A549 treated with AZD2906 at 1 μM for 4 hours (cell line): ENCODE measurements at places on chromosomes 12 and 14. TPM values are rescaled to one million over a fixed set of nuclear protein-coding genes. Genes with fewer than 3 reads are reported as not detected.

The GYS2 gene
- 0.09 TPM in 1 of 5 replicates, not detected in the others for total RNA-seq

The CD27 gene
- not detected in 5 replicates for total RNA-seq

The FGF6 gene
- not detected in 5 replicates for total RNA-seq

The PLCZ1 gene
- total RNA-seq: not detected in 5 replicates

The E2F7 gene
- total RNA-seq: 6.3 to 8.6 TPM (median 7.2 TPM) in 5 replicates

The ARL6IP4 gene
- 204 to 252 TPM (median 235 TPM) in 5 replicates for total RNA-seq

The DAD1 gene
- total RNA-seq: 341 to 368 TPM (median 352 TPM) in 5 replicates

The DCAF11 gene
- 20.3 to 26.4 TPM (median 20.7 TPM) in 5 replicates for total RNA-seq

The KRT75 gene
- 0.09 to 0.17 TPM (median 0.11 TPM) in 4 of 5 replicates, not detected in the other for total RNA-seq

The BDKRB2 gene
- 0.82 to 1.0 TPM (median 0.88 TPM) in 5 replicates for total RNA-seq

The MYF5 gene
- total RNA-seq: not detected in 5 replicates

The LRRIQ1 gene
- 0.49 to 0.79 TPM (median 0.55 TPM) in 5 replicates for total RNA-seq

The SDR9C7 gene
- 0.03 to 0.08 TPM (median 0.05 TPM) in 4 of 5 replicates, not detected in the other for total RNA-seq

The KRT6C gene
- total RNA-seq: not detected in 5 replicates

The MYO1H gene
- total RNA-seq: not detected in 5 replicates

The ETNK1 gene
- total RNA-seq: 29.4 to 34.1 TPM (median 32.7 TPM) in 5 replicates

The CCDC63 gene
- 0.05 to 0.09 TPM (median 0.06 TPM) in 3 of 5 replicates, not detected in the others for total RNA-seq

The MYF6 gene
- total RNA-seq: not detected in 5 replicates

The AQP6 gene
- total RNA-seq: not detected in 5 replicates

The OLR1 gene
- 0.71 to 1.4 TPM (median 1.3 TPM) in 5 replicates for total RNA-seq

The CNTN1 gene
- total RNA-seq: 36.2 to 57.2 TPM (median 51.1 TPM) in 5 replicates

The LACRT gene
- total RNA-seq: not detected in 5 replicates

The STON2 gene
- total RNA-seq: 1.5 to 2.2 TPM (median 1.7 TPM) in 5 replicates

The AKAP5 gene
- 0.22 to 0.37 TPM (median 0.31 TPM) in 5 replicates for total RNA-seq

The TAS2R8 gene
- not detected in 5 replicates for total RNA-seq

The GPR65 gene
- not detected in 5 replicates for total RNA-seq

The CAPRIN2 gene
- 21.5 to 34.4 TPM (median 27.9 TPM) in 5 replicates for total RNA-seq

The MGP gene
- 0.06 to 0.09 TPM (median 0.08 TPM) in 3 of 5 replicates, not detected in the others for total RNA-seq

The ANKRD9 gene
- 4.3 to 12.3 TPM (median 11.3 TPM) in 5 replicates for total RNA-seq

The IL26 gene
- total RNA-seq: not detected in 5 replicates

The CCDC88C gene
- 5.7 to 6.6 TPM (median 6.1 TPM) in 5 replicates for total RNA-seq

The SSPN gene
- total RNA-seq: 0.25 to 0.73 TPM (median 0.38 TPM) in 5 replicates

The ANO4 gene
- total RNA-seq: 0.07 to 0.20 TPM (median 0.10 TPM) in 5 replicates

The MIPOL1 gene
- total RNA-seq: 1.6 to 2.9 TPM (median 2.2 TPM) in 5 replicates

The NDRG2 gene
- total RNA-seq: 2.5 to 3.8 TPM (median 2.6 TPM) in 5 replicates

The KCNH3 gene
- total RNA-seq: 1.5 to 2.6 TPM (median 2.2 TPM) in 5 replicates

The IL31 gene
- not detected in 5 replicates for total RNA-seq

The FZD10 gene
- total RNA-seq: not detected in 5 replicates

The POTEM gene
- not detected in 5 replicates for total RNA-seq

The GLS2 gene
- total RNA-seq: 0.15 to 0.62 TPM (median 0.20 TPM) in 5 replicates

The KLRK1 gene
- 0.18 TPM in 1 of 5 replicates, not detected in the others for total RNA-seq

The PROX2 gene
- not detected in 5 replicates for total RNA-seq

The TPH2 gene
- not detected in 5 replicates for total RNA-seq
